ENCODE measurements at places on chromosomes 5 and 9.

- no peak for DNase-seq
Measured at GRCh38 chr9:117138231-117138630, 276.6 kb downstream of the ASTN2 start.

DNA sequence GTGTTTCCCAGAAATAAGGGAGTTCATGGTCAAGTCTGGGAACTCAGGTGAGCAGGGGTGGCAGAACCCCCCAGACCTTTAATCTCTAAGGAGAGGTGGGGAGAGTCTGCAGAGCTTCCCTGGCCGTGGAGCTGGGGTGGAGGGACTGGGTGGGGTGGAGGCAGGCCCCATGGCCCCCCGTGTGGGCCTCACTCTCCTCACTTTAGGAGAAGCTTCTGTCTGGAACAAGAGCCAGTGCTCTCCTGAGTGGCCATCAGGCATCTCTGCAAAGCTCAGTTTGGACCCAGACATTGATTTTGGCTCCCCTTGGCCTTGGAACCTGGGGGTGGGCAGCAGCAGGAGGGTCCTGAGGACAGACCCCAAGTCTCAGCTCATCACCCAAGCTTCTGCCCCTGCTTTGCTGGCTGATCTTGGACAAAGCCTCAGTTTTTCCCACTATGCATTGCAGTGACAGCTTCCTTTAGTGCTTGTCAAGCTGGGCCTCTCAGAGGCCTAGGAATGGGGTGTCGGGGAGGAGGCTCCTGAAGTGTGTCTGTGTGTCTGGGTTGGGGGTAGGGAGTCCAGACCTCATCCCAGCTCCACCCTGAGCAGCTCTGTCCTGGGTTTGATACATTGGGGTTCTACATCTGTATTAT is 3.5 kb upstream of the GBGT1 start:
- DNase-seq, result no peak

DNA sequence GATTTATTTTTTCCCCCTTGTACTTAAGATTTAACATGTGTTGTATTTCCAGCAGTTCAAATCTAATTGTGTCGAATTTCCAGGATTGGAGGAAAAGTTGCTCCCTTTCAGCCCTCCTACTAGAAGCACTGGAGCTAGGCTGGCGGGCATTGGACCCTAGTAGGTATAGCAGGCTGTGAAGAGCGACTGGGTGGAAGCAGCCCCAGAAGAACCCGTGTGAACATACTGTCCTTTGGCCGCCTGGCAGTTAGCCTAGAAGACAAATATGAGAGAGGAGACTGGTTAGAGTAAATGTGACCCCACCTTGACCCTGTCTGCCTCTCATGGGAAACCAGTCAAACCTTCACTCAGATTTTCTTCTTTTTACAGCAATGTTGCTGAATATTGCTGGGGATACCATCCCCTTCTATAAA is 13.9 kb downstream of the ALDOB start:
- DNase-seq, result no peak

GRCh38 chr9:16561121-16561520 is 309.3 kb downstream of the BNC2 start:
- DNase-seq, result no peak
